ENCODE measurements at places on chromosomes 11 and 22.
A peak's percentile ranks its signal among the peaks of the same experiment; 100 is the strongest.

DNA sequence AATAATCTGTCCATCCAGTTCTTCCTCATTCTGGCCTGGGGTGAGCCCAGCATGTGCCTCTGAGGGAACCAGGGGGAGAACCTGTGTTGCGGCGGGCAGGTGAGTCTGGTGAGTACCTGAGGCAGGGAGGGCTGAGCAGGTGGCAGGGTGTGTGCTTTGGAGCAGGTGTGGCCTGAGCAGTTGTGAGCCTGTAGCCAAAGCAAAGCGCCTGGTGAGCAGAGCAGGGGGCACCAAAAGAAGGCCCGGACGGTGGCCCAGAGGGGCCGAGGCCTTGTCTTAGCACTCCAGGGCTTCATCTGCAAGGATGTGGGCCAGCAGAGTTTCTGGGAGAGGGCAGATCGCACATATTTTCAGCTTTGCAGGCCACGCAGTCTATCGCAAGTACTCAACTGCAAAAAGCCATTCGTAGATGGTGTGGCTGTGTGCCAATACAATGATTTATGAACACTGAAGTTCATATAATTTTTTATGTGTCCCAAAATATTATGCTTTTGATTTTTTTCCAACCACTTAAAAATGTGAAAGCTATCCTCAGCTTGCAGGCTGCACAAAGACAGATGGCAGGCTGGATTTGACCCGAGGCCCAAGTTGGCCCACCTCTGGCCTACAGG lies 8.7 kb downstream of the GLB1L2 start:
- no peak for DNase-seq
- H3K4me1 ChIP-seq, result no peaks in the 10 kb centered on the region

GRCh38 chr11:104813532-104813931 lies 84.7 kb downstream of the CASP12 start:
- H3K27me3 ChIP-seq, result no peaks in the 10 kb centered on the region
- no peaks in the 10 kb centered on the region for H3K36me3 ChIP-seq
- no peaks in the 10 kb centered on the region for H3K4me1 ChIP-seq
- DNase-seq, result no peak

DNA sequence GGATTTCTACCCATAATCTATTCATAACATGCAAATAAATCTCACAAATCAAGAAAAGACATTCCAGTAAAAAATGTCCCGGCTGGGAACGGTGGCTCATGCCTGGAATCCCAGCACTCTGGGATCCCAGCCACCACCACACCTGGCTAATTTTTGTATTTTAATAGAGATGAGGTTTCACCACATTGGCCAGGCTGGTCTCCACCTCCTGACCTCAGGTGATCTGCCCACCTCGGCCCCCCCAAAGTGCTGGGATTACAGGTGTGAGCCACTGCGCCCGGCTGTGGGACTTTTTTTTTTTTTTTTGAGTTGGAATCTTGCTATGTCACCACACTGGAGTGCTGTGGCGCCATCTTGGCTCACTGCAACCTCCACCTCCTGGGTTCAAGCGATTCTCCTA lies 4.7 kb downstream of the CHID1 start:
- H3K4me3 ChIP-seq, result no peak overlapping the region
- H3K4me1 ChIP-seq, result peaks cover 16% of the 10 kb centered on the region
- no peak overlapping the region for H3K27ac ChIP-seq
- no peak for DNase-seq
- no peaks in the 10 kb centered on the region for H3K27me3 ChIP-seq
- peaks cover 35% of the 10 kb centered on the region for H3K36me3 ChIP-seq

- no peak for DNase-seq
- no peak overlapping the region for H3K27ac ChIP-seq
- H3K4me1 ChIP-seq, result no peaks in the 10 kb centered on the region
- H3K36me3 ChIP-seq, result no peaks in the 10 kb centered on the region
- no peak overlapping the region for H3K4me3 ChIP-seq
Observed at GRCh38 chr11:113022262-113022661, 61.0 kb downstream of the NCAM1 start.

GRCh38 chr11:32781721-32782120 lies 12.7 kb downstream of the CCDC73 start:
- no peak overlapping the region for H3K27ac ChIP-seq
- no peak for DNase-seq
- no peaks in the 10 kb centered on the region for H3K36me3 ChIP-seq
- H3K27me3 ChIP-seq, result no peaks in the 10 kb centered on the region
- H3K4me1 ChIP-seq, result peaks cover 12% of the 10 kb centered on the region

- no peak within 1 kb of the TSS for H3K4me3 ChIP-seq
- H3K36me3 ChIP-seq, result no peaks in the 10 kb centered on the region
- H3K27me3 ChIP-seq, result no peaks in the 10 kb centered on the region
- no peak for DNase-seq
- H3K4me1 ChIP-seq, result peaks cover 22% of the 10 kb centered on the region
- H3K27ac ChIP-seq, result no peak within 1 kb of the TSS
Observed at GRCh38 chr11:72244060-72244360, at the start of gene PHOX2A. Gene PHOX2A (minus strand): TSS chr11:72244176. CDS start chr11:72244004, 172 bp downstream.

- DNase-seq, result no peak
- H3K27ac ChIP-seq, result no peak overlapping the region
- H3K36me3 ChIP-seq, result no peaks in the 10 kb centered on the region
- H3K4me3 ChIP-seq, result no peak overlapping the region
- H3K27me3 ChIP-seq, result no peaks in the 10 kb centered on the region
Observed at GRCh38 chr11:2776351-2777061, 76.7 kb upstream of the KCNQ1OT1 start.

DNA sequence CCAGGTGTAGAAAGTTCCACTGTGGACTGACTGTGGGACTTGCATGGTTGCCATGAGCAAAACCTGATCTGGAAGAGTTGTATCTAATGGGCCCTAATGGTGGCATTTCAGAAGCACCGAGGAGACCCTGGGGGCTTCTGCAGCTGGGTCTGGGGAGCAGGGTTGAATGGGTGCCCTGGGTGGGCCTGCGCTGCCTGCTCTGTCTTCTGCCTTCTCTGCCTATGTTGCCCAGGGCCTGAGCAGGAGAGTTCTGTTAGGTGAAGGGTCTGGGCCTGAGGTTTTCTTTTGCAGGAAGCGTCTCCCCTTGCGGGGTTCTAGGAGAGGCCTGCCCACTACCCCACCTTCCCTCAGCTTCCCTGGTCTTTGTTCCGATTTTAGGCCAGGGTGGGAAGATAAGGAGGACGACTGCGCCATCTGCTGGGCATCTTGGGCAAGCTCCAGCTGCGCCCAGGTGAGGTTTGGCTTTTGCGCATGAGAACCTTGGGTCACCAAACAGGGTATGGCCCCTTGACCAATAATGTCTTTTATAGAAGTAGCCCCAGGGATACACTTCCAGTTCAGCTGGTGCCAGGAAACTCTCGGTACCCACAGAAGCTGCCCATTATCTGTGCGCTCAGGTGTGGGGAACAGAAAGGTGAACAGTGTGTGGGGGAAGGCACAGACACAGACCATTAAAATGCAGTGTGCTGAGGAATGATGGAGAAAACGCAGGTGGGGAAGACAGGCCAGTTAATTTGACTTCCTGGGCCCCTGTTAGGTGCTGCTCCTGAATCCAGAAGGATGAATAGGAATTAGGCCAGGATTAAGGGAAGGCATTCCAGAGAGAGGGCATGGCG lies 23.2 kb downstream of the COMMD9 start:
- no peak overlapping the region for H3K27ac ChIP-seq
- DNase-seq, result peak; percentile 67
- H3K36me3 ChIP-seq, result peaks cover 9% of the 10 kb centered on the region
- no peak overlapping the region for H3K4me3 ChIP-seq

DNA sequence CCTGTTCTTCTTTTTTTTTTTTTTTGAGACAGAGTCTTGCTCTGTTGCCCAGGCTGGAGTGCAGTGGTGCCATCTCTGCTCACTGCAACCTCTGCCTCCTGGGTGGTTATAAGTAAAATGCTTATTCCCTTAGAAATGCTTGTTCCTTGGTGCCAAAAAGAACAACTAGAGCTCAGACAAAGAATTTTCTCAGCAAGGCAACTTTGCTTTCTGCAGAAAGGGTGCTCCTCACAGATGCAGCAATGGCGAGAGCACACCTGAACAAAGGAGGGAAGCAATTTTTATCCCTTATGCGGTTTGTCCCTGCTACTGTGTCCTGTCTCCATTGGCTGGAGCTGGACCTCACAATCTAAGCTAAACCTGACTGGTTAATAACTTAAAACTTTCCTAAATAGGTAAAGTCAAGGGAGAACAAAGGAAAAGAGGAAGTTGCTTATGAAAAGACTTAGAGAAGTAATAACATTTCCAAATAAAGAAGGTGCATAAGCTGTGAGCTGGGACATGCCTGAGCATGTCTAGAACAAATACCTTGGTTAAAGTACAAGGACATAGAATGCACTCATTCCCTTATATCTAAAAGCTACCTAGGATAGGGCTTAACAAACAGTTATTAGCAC lies 90.0 kb upstream of the PRR5 start:
- no peaks in the 10 kb centered on the region for H3K36me3 ChIP-seq
- no peak overlapping the region for H3K4me3 ChIP-seq
- no peak for DNase-seq

- H3K36me3 ChIP-seq, result no peaks in the 10 kb centered on the region
- H3K4me3 ChIP-seq, result no peak overlapping the region
- DNase-seq, result no peak
- H3K4me1 ChIP-seq, result no peaks in the 10 kb centered on the region
- H3K27me3 ChIP-seq, result no peaks in the 10 kb centered on the region
Observed at GRCh38 chr11:62458212-62459002, 39.6 kb downstream of the SCGB1A1 start.

GRCh38 chr22:29609139-29609538 lies 5.7 kb downstream of the NF2 start:
- H3K4me1 ChIP-seq, result peaks cover 12% of the 10 kb centered on the region
- no peak for DNase-seq
- no peaks in the 10 kb centered on the region for H3K27me3 ChIP-seq
- H3K36me3 ChIP-seq, result no peaks in the 10 kb centered on the region
- no peak overlapping the region for H3K27ac ChIP-seq

DNA sequence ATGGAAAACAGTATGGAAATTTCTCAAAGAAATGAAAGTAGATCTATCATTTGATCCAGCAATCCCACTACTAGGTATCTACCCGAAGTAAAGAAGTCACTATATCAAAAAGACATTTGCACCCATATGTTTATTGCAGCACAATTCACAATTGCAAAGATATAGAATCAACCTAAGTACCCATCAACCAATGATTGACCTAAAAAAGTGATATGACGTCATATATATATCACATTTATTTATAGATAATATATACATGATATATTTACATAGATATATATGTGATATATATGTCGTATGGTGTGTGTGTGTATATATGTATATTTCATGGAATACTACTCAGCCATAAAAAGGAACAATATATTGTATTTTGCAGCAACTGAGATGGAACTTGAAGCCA lies 188.3 kb upstream of the ARHGAP42 start:
- no peak for DNase-seq
- H3K27ac ChIP-seq, result no peak overlapping the region
- no peaks in the 10 kb centered on the region for H3K36me3 ChIP-seq
- H3K4me1 ChIP-seq, result no peaks in the 10 kb centered on the region
- no peaks in the 10 kb centered on the region for H3K27me3 ChIP-seq

- DNase-seq, result peak; percentile 93
- peak within 1 kb of the TSS; percentile 38 for H3K27ac ChIP-seq
- H3K4me3 ChIP-seq, result peak within 1 kb of the TSS; percentile 75
- H3K36me3 ChIP-seq, result peaks cover 8% of the 10 kb centered on the region
- peaks cover 20% of the 10 kb centered on the region for H3K4me1 ChIP-seq
Observed at GRCh38 chr11:59171508-59172322, at the start of gene DTX4. Gene DTX4 (plus strand): TSS chr11:59172132. CDS start chr11:59172596, 464 bp downstream.

DNA sequence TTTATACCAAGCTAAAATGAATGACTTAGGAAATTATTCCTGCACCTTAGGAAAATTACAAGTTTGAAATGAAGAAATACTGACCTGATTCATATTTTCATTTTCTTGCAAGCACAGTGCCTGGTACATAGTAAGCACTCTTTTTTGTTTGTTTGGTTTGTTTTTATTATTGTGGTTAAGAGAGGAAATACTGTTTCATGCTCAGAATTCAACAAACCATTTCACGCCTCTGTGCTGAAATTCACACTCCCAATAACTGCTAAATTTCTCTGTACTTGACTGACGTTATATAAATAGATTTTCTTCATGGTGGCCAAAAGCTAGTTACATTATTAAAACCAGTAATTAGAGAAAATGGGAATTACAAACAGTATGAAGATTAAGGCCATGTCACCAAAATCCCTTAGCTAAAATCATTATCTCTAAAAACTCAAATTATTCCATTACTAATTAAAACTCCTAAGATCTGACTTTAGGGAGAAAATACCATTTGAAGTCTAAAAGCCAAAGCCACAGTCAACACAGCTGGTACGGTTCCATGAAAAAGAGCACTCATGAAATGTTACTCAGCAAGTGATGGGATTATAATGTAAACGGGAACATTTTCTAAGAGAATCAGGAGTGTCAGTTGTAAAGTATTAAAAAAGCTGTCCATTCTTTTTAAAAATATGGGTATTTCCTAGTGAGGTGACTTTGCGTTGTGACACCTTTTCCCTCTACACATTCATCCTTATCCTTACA lies 77.8 kb upstream of the DDI1 start:
- H3K4me1 ChIP-seq, result peaks cover 9% of the 10 kb centered on the region
- H3K36me3 ChIP-seq, result no peaks in the 10 kb centered on the region
- DNase-seq, result no peak

DNA sequence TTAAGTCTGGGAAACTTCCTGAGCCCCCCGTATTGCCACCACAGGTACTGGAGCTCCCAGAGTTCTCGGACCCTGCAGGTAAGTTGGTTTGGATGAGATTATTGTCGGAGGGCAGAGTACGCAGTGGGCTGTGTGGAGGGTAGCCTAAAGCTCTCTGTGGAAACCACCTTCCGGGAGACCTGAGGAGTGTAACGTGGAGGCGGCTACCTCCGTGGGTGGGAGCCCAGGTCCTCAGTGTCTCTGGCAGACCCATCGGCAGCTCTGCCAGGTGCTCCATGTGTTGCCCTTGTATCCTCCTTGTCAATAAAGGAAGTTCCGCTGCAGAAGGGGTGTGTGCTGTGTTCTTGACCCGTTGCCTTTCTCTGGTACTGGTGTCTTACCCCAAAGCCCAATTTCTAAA lies 61.4 kb downstream of the SYT13 start:
- H3K36me3 ChIP-seq, result peaks cover 36% of the 10 kb centered on the region
- no peak overlapping the region for H3K4me3 ChIP-seq
- DNase-seq, result no peak
- H3K27me3 ChIP-seq, result no peaks in the 10 kb centered on the region
- no peak overlapping the region for H3K27ac ChIP-seq
- no peaks in the 10 kb centered on the region for H3K4me1 ChIP-seq

DNA sequence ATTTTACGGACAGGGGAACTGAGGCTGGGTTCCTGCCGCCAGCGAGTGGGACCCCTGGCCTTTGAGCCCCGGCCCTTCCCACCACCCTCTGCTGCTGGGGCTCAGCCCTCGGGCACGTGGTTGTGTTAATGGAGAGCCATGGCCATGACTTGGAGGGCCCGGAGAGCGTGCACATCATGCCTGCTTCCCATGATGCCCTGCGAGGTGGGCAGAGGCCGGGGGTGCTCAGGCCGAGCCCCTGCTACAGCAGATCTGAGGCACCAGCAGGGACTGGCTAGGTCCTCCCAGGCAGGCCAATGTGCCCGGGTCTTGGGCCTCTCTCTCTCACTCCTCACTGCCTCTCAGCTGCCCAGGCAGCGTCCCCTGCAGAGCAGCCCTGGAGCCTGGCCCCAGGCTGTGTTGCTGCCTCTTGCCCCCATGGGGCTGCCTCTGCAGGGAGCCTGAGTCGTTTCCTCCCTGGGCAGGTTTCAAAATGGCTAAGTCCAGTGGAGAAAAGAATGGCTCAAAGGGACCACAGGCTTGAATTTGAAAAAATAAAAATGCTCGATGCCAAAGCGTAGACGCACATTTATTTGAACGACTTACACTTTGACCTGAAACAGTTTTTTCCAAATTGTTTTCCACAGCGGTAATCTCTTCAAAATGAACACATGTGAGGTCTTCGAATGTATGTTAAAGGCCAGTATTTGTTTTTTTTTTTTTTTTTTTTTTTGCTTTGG lies 72.6 kb upstream of the CLDN5 start:
- peak overlapping the region; percentile 18 for H3K27ac ChIP-seq
- H3K36me3 ChIP-seq, result no peaks in the 10 kb centered on the region
- peaks cover 23% of the 10 kb centered on the region for H3K4me1 ChIP-seq
- H3K27me3 ChIP-seq, result no peaks in the 10 kb centered on the region
- no peak overlapping the region for H3K4me3 ChIP-seq
